Stimulated activated CD4-positive, alpha-beta T cell treated with anti-CD3 and anti-CD28 coated beads, Interleukin-15, amount 100 ng/mL, for 1 hour (primary cell): ENCODE measurements at places on chromosomes 2 and 18.

DNA sequence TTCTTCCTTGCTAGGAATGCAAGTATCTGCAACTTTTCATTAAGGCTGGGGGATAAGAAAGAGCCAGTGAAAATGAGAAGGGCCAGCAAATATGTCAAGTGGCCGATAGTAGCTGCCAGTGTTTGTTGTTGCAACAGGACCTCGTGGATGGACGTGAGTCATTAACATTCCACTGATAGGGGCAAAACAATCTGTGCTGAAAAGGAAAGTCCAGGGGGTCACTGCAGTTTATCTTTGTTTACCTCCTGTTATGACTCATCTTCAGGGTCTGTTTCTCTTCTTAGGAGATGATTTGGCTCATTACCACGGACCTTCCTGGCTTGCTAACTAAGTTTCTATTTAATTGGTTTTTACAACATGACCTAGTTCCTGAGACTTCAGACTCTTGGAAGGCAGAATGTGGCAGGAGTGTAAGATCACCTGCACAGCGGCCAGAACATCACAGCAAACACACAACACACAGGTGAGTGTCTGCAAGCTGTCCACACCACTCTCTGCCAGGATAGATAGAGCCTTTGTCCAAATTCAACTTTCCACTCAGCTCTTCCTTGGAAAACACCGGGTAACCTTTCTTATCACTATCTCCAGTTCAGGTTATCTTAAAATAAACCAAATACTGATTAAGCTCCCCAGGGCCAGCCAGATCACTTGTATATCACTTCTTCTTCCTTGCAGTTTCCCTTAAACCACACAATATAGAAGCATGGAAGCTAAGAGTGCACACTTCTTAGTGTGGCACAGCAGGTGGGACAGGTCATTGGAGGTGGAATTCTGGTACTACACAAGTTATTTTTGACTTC is 157.5 kb upstream of the LMAN1 start:
- no peak for DNase-seq

GRCh38 chr2:17558053-17558452 is 17.6 kb downstream of the VSNL1 start:
- DNase-seq: no peak

GRCh38 chr2:70645733-70646419 is 92.2 kb upstream of the TGFA start:
- no peak for DNase-seq

- DNase-seq: no peak
Measured at GRCh38 chr2:86186431-86186830, 8.8 kb downstream of the IMMT start.

- DNase-seq: no peak
Measured at GRCh38 chr2:224563537-224563936, 21.6 kb downstream of the CUL3 start.

GRCh38 chr2:130807659-130808385 is 28.9 kb upstream of the ARHGEF4 start:
- no peak for DNase-seq

- no peak for DNase-seq
Measured at GRCh38 chr18:76980663-76981395, 151.8 kb downstream of the MBP start.

DNA sequence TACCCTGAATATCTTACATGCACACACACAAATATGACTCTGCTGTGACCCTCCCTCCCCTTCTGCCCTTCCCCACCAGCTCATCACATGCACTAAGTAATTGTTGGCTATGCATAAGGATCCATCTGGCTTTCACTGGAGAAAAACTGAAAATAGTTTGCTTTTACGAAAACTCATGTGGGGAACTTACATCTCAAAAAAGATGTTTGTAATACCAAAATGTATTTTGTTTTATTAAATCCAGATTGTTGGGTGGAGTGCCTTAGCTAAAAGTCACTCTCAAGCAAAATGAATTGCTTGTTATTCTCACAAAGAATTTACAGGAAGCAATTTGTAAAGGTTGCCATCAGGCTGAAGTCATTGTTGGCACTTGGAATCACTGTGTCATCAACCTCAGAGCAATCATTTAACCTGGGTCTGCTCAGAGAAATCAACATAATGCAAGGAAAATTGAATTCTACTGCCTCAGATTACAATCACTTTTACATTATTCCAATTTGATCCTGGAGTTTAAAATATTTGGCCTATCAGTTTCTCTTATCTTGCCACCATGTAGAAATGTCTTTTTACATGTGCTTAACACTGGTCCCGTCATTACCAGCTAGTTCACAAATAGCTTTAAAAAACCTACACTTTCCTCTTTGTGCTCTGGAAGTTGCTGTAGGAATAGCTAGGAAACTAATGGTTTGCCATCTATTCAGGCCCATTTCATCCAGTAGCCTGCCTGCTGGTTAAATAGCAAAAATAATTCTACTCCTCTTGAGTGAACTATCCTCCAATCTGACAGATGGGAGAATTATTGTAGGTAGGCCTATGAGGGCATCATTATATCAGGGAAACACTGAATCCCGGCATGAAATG is 90.3 kb upstream of the TMEM17 start:
- DNase-seq: no peak

- no peak for DNase-seq
Measured at GRCh38 chr18:36811430-36811829, 17.4 kb downstream of the TPGS2 start.

- no peak for DNase-seq
Measured at GRCh38 chr18:3321133-3321812, 59.3 kb downstream of the MYL12B start.

GRCh38 chr18:57081899-57082298 is 65.0 kb upstream of the BOD1L2 start:
- DNase-seq: no peak

DNA sequence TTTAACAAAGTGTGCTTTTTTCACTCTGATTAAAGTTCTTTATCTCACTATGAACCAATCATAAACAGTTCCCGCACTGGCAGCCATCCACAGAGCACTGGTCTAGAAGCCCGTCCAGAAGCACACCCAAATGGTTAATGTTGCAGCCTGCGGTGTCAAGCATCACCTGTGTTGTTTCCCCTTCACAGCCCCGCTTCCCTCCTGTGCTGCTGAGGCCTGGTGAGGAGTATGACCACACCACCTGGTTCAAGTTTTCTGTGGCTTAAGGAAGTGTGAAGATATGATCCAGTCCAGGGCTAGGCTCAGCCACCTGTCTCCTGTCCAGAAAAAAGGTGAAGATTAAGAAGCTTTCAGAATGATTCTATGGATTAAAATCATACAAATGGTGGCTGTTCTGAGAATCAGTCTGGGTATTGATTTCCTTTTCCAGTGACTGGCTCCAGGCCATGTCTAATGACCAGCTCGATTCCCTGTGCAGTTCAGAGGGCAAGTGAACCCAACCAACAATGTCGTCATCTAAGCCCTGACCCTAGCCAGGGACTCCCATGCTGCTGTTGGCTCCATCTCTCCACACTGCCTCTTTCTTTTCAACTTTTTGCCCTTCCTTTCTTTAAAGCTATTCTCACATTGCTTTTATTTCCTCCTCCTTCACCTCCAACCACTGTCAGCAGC is 17.7 kb downstream of the SRSF7 start:
- no peak for DNase-seq

DNA sequence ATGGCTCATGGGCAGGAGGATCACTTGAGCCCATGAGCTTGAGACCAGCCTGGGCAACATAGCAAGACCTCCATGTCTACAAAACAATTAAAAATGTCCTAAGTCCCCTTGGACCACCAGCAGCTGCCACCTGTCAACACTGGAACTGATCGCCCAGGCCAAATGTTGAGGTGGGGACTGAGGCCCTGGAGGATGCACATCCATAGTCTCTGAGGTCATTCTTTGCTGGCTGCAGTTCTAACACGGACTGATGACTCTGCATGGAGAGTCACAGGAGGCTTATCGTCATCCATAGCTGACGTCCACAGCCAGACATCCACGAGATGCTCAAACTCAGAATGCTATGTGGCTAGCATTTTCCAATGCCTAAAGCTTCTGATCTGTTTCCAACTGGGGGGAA is 151.3 kb downstream of the BCL2 start:
- no peak for DNase-seq

- DNase-seq: no peak
Measured at GRCh38 chr2:17821535-17822444, 5.5 kb downstream of the MSGN1 start.

DNA sequence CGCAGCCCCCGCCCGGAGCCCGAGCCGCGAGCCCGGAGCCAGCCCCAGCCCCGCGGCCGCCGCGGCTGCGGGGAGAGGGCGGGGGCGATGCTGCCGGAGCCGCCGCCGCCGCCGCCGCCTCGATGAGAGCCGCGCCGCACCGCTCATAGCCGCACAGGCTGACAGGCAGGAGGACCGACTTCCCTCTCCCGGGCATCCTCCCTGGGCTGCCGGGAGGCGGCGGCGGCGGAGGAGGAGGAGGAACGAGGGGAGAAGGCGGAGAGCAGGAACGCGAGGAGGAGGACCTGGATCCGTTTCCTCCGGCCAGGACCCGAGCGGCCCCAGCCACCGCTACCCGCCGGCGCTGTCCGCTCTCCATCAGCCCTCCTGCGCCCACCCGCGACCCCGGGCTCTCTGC is 370 bp downstream of the KLHL29 start:
- no peak for DNase-seq

DNA sequence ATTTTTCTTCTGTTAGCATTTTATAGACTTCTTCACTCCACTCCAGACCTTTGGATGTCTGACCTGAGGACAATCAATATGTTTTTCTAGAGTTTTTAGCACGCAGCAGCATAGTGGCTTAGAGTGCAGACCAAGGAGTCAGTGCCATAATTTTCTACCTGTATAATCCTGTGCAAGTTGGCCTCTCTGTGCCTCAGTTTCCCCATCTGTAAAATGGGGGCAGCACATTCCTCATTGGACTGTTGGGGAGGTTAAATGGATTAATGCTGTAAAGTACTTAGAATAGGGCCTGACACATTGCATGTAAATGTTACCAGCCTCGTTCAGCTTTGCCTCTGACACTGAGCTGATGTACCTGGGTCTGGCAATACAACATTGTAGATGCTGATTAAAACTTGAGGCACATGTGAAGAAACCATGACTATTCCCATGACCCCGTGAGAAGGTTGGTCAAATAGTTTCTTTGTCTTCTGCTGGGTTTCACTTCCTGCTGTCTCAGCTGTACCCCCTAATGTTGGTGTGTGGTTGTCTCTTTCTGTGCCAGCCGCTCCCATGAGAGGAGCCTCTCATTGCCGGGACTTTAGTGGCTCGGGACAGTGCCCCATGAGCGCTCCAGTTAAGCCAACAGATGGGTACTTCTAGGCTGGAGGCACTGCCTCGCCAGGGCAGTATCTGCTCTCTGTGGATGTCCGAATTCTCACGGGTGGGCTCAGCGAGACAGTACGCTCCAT is 125.3 kb downstream of the SH3RF3 start:
- no peak for DNase-seq

DNA sequence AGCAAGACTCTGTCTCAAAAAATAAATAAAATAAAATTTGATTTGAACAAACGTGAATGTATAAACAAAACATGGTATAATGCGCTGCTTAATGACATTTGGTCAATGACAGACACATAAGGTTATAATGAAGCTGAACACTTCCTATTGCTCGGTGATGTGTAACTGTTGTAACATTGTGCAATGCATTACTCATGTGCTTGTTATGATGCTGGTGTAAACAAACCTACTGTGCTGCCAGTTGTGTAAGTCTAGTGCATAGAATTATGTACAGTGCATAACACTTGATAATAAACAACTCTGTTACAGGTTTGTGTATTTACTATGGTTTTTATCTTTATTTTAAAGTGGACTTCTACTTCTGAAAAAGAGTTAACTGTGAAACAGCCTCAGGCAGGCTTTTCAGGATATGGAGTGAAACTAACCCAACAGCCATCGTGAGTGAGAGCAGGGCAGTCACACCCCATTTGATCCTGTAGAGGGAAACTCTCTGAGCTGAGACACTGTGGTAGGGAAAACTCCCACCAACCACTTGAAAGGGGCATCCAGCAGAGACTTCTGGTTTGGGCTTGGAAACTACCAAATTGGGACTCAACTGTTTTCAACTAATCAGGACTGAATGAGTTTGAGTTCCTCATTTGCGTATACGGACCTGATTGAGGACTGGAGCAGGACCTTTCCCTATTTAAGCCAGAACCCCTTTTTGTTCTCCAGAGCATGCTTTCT is 8.7 kb upstream of the RPRD1A start:
- no peak for DNase-seq

DNA sequence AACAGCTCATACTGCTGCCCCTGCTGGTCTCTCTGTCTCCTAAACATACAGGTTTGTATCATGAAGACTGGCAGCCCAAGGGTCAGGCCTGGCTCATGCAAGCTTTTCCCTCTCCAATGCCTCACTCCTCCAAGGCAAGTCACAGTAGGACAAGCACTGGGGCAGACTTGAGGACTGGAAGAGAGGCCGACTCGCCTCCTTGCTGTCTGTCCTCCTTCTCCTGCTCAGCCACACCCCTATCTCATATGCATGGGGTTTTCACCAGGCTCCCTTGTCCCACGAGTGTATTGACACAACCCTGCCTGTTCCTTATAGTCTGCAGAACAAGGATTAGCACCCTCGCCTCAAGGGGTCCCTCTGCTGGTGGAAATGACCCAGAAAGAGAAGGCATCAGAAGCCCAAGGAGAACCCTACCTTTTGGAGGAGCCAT is 223.7 kb downstream of the SOX11 start:
- no peak for DNase-seq

- no peak for DNase-seq
Measured at GRCh38 chr2:146981921-146982320, 862.9 kb upstream of the ACVR2A start.

GRCh38 chr2:39871291-39871761 is 92.3 kb upstream of the THUMPD2 start:
- DNase-seq: no peak

- DNase-seq: no peak
Measured at GRCh38 chr18:56109757-56110156, 521.8 kb upstream of the TCF4 start.

DNA sequence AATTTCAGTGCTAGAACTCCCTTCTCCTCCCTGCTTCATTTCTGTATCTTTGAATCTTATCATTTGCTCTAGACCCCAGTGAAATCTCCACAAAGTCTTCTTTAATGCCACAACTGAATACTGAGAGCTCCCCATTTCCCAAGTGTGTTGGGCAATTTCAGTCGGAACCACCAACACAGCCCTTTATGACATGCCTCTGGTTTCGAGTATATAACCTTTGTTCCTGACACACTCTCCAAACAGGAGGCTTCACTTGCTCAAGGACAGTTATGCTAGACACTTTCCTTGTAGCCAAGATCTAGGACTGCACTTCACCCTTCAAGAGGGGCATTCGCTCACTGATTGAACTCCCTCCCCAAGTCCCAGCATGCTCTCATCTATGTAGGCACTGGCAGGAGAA is 18.6 kb upstream of the TTR start:
- no peak for DNase-seq

- no peak for DNase-seq
Measured at GRCh38 chr18:47560723-47561715, 309.6 kb upstream of the SKOR2 start.
